Effector memory CD8-positive, alpha-beta T cell (primary cell): ENCODE measurements at places on chromosomes 2 and 18.

- DNase-seq: no peak
Measured at GRCh38 chr2:27655155-27655951, 8.1 kb downstream of the SUPT7L start.

DNA sequence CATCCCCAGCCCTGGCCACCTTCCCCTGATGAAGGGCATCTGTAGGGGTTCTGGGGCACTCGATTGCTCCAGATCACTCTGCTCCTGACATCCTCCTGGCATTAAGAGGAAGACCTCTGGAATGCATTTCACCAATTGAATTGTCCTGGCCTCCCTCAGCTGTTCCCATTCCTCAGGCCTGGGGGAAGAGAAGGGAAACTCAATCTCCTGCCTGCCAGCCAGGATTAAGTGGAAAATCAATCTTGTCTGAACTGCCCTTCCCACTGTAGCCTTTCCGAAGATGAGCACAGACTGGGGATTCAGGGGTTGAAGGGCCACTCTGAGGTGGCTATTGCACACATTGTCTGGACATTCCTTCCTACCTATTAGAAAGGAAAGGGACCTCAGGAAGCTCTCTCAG, 99.8 kb downstream of the ALK start:
- DNase-seq: no peak

DNA sequence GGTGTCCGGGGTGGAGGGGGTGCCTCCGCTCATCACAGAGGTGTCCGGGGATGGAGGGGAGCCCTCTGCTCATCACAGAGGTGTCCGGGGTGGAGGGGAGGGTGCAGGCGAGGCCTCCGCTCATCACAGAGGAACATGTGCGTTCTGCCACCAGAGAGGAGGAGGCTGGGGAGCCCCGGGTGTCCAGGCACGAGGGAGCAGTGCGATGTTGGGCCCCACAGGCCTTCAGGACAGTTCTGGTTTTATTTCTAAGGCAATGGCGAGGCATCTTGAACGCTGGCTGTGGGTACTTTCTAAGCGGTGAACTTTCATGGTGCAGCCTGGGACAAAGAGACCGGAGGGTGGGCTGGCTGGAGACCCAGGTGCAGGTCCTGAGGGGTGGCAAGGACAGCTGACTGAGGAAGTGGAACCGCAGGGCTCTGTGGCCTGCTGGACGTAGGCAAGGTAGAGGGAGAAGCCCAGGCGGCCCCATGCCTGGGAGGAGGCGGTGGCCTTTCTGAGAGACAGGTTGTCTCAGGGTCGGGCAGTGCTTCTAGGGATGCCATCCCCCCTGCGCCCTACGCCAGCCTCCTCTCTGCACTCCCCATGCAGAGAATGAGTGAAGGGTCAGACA, 196.6 kb upstream of the SALL3 start:
- no peak for DNase-seq

DNA sequence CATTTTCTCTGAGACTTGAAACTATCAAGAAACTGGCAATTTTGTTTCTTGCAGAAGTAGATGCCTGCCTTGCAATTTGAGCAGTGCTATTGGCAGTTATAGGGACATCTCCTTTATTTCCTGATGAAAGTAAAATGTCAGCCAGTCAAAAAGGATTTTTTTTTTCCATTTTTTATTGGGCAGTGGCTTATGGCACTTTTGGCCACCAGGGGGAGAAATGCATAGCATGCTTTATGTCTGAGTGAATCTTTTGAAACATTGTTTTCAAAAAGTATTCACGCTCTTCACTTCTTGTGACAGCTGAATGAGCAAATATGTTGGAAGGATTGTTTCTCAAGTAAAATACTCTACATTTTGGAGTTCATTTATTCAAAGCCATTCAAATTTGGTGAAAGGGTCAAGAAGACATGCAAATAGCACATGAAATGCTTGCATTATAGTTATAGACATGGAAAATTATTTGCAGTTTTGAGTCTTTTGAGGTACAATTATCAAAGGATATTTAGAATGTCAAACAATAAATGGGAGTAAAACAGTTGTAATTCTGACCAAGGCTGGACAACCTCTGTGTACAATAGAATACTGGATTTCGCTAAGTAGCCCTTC, 491.0 kb downstream of the CDH2 start:
- DNase-seq: no peak

DNA sequence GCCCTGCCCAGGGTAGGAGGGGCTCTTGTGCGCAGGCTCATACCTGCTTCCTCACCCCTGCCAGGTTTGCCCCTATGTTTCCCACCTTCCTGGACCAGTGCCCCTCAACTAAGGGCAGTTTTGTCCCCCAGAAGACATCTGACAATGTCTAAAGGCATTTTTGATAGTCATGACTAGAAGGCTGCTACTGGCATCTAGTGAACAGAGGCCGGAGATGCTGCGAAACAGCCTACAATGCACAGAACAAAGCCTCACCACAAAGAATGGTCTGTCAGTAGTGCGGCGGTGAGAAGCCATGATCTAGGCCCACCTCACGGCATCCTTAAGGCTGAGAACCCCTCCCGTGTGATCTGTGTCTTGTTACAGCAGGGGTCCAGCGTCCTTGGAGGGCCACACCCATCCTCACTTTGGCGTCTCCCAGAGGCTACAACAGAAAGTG, 96.0 kb downstream of the TMEM17 start:
- DNase-seq: no peak

DNA sequence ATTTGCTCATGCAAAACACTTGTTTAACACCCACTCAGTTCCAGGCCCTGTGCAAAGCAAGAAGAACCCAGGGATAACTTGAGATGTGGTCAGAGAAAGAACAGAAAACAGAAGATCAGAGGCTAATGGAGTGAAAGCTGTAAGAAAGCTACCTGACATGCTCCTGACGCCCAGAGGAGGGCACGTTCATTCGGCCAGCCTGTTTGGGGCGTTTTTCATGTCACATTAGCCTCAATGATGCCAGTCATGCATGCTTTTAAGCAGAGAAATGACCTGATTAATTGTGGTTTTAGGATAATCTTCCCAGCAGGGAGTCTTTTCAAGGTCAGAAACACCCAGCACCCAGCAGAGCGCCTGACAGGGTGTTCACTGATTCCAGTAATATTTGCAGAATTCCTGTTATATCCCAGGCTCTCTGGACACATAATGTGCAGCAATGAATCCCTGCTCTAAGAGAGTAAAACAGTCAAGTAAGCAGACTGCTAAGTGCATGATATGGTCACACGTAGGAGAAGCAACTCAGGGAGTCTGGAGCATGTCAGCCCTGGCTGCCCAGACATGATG, 320.0 kb downstream of the LRATD1 start:
- DNase-seq: no peak

- DNase-seq: no peak
Measured at GRCh38 chr2:50769406-50770181, 262.3 kb downstream of the NRXN1 start.

DNA sequence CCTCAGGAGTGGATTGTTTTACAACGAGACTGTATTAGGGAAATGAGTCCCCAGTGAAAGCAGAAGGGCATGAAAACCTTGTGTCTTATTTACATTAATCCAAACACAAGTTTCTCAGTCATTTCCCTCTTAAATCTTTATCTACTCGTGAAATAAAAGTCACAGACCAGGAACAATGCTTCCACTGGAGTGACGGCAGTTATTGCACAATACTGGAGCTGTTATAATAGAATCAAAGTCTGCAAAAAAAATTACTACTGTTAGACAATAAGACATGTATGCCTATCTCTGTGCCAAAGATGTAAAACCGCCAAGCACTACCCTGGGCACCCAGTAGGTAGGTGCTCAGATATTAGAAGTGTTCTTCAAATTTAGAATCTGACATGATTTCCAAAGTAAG, 375.5 kb downstream of the ZNF521 start:
- DNase-seq: no peak

- DNase-seq: no peak
Measured at GRCh38 chr2:118477111-118477862, 370.2 kb downstream of the EN1 start.

DNA sequence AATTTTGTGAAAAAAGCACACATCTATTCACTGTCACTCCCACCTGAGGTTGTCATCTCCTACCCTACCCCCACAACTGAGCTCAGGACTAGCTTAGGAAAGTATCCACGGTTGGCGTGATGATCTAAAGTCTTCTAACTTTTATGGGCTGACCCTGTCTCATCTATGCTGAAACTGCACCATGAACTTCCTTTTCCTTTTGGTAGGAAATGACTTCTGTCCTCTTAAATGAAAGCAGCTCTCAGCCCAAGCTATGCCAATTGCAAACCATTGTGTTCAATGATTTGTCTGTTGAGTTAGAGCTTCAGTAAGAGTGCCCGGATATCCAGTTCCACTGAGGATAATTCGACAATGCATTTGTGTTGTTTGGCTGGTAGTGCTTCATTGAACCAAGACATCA, 52.7 kb downstream of the ARHGAP25 start:
- DNase-seq: no peak

GRCh38 chr2:191626497-191627151, 51.3 kb upstream of the NABP1 start:
- DNase-seq: no peak

DNA sequence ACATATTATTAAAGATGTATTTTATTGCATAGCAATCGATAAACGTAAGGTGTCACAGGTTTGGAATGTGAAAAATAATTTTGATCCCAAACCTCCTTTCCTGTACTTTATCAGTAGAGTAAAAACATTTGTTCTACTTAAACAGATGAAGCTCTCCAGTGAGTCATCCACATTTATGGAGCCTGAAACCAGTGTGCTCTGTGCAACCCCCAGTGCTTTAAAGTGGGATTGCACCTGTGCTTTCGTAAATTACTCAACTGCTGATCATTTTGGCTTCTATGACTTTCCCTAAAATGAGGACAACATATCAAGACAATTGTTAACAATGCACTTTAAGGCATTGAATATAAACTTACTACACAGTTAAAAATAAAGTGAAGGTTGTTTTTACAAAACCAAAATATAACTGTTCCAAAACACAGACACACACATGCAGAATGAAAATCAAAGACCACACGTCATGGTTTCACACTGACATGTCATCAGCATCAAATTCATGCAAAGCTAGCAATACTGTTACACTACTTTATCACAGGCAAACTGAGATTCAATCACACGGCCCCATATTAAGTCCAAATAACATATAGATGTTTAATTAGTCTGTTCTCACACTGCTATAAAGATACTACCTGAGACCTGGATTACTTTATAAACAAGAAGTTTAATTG, 9.7 kb downstream of the TMEM18 start:
- DNase-seq: no peak

DNA sequence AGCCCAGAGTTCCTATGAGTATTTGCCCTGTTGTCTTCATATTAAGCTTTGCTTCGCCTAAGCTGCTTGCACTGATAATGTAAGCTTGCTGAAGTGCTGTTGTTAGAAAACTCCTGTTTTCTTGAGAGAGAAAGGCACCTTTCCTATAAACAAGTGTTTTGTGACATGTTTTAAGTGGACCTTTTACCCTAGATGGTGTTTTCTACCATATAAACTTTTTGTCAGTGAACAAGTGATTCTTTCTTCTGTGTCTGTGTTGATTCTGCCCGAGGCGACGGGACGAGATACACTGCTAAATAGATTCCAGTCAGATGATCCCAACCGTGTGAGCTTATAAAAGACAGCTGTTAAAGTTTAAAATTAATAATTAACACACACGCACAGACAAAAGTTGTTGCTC, 24.1 kb downstream of the CABLES1 start:
- DNase-seq: no peak
